NK-92 treated with Interleukin-12 subunit alpha and Interleukin-12 subunit beta, amount 100 ng/mL, for 24 hours (cell line): ENCODE measurements at places on chromosomes 7 and 10.

- no peak for DNase-seq
Measured at GRCh38 chr10:58064714-58065528, 202.8 kb downstream of the IPMK start.

GRCh38 chr7:23276947-23277346 lies 22.2 kb upstream of the MALSU1 start:
- DNase-seq: no peak

DNA sequence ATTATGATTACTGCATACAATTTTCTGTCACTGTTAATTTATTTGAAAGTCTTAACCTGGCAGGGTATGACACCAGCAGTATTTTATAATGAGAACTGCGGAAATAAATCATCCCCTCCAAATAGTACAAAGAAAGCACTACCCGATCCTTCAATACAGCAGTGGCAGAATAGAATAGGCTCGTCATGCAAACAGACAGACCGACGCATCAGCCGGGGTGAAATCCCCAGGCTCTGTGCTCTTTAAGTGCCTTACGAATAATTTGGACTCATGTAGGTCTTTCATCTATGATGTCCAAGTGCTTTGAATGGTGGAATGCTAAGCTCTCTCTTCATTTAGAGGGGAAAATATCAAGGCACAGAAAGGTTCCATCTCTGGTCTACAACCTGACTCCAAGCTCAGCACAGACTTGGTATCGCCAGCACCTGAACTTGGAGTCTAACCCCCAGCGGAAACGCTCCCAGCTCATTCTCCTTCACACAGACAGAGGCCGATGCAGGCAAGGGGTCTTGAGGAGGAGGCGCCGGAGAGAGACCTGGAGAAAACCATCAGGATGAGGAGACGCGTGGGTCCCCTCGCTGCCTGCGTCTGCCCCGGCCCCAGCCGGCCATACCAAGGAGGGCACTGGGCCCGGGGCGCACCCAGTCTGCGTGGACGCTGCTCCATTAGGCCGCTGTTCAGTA lies 568.1 kb upstream of the MKI67 start:
- DNase-seq: no peak

- no peak for DNase-seq
Measured at GRCh38 chr10:127374901-127375300, 174.2 kb upstream of the NPS start.

- DNase-seq: no peak
Measured at GRCh38 chr10:12534824-12535223, 185.5 kb downstream of the CAMK1D start.

- DNase-seq: no peak
Measured at GRCh38 chr7:32218154-32218467, 147.9 kb upstream of the PDE1C start.

- DNase-seq: no peak
Measured at GRCh38 chr10:80485076-80485945, 31.2 kb downstream of the TSPAN14 start.

DNA sequence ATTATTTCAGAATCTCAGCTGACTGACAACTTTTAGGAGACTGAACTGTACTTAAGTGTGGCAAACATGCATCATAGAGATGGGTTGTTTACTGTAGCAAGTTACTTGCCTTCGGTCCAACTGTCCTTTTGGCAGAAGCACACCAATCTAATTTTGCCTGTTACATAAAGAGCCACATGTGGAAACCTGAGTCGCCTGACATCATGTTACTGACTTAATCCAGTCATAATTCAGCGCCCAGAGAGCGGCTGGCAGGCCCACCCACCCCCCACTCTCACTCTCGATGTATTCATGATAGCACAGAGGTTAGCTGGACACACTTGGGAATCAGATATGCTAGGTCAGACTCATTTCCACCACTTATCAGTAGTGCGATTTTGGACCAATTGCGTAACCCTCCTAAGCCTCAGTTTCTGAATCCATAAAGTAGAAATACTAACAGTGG lies 57.3 kb upstream of the CAPZA2 start:
- no peak for DNase-seq

GRCh38 chr7:28830846-28831245 lies 127.3 kb downstream of the TRIL start:
- DNase-seq: no peak

DNA sequence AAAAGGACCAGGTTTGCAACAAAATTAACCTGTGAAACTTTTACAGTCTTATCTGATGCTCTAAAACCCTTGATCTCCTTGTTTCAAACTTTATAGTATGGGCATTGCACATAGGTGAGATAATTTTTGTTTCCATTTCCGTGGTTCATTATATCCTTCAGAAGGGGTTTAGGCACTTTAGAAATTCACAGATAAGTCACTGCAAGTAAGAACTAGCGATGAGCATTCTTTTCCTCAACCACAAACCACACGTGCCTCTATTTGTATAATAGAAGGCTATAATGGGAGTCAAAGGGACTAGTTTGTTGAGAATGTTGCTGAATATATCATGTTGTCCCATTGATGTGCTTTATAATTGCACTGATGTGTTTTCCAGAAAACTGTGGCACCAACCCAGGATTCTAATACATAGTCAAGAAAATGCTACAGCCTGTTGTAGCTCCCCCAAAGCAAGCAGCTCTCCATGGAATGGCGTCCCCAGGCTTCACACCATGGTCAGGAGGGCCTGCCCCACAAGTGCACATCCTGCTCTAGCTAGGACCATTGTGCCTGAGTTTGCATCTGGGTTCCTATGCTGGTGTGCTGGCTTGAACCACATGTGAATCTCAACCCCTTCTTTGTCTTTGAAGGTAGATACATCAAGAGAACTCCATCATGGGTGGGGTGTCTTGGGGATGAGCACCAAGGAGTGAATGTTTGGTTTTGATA lies 14.0 kb upstream of the ATXN7L1 start:
- DNase-seq: no peak

DNA sequence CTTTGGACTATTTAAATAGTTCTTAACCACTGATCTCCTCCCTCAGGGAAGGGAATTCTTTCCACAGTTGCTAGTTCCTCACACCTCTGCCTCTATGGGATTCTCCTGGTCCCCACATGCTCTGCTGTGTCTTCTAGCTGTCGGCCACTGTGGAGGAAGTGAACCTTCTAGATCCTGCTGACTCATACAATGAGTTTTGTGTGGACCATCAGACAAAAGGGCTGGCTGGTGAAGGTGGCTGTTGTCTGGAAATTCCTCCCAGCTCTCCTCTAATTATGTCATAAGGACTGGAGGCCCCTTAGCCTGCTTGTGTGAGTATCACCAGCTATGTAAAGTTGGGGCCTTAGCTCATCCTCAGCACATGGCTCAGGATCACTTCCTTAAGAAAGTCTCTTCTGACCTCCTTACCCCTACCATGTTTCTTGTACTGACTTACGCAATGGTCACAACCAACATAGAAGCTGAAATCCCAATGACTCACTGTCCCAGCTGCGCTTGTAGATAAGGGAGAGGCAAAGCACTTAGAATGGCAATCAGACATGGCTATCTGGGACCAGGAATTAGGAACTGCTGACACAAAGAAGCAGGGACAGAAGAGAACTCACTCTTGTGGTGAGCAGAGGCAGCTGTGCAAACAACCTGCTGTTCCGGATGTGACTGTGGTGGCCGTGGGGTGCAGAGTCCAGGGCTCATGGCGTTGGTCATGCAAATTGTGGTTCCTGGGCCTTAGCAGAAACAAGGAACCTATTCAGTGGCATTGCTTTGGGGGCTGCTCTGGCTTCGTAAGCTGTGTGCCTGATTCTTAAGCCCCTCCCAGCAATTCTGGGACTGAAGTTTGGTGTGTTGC lies 2.5 kb upstream of the MACC1 start:
- DNase-seq: peak; percentile 50

DNA sequence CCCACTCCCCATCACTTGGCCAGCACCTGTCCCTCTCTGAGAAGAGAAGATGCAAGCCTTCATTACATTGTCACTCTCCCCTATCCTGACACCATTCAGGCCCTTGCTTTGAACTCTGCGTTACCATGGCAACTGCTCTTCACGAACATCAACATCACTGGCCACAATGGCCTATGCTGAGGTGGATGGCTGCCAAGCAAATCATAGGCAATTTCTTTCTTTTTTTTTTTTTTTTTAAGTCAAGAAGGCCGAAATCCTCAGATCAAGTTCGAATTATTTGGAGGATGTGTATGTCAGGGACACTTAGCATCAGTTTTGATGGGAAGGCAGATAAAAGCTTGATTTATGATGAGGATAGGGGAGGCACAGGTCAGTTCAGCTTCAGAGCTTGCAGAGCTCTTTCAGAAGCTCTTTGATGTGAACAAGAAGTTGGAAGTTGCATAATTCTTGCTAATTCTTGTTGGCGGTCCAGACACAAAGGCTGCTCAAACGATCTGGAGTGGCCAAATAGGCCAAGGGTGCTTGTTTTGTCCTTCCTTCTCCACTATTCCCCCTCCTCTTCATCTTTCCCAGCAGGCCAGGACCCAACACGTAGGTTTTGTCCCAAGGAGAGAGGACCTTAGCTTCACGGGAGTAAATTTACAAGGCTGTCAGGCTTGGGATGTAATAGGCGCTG lies 179.9 kb upstream of the NPVF start:
- no peak for DNase-seq

GRCh38 chr7:26157520-26158105 lies 5.6 kb downstream of the NFE2L3 start:
- DNase-seq: no peak

GRCh38 chr10:85610381-85611092 lies 756.1 kb downstream of the GRID1 start:
- DNase-seq: no peak

- no peak for DNase-seq
Measured at GRCh38 chr10:7635408-7636125, 31.2 kb downstream of the ITIH5 start.

- no peak for DNase-seq
Measured at GRCh38 chr10:31075881-31076609, 44.4 kb upstream of the ZNF438 start.

GRCh38 chr10:72328829-72329204 lies 25.9 kb downstream of the DNAJB12 start:
- peak; percentile 52 for DNase-seq

GRCh38 chr7:101923602-101923985 lies 106.2 kb downstream of the CUX1 start:
- no peak for DNase-seq

DNA sequence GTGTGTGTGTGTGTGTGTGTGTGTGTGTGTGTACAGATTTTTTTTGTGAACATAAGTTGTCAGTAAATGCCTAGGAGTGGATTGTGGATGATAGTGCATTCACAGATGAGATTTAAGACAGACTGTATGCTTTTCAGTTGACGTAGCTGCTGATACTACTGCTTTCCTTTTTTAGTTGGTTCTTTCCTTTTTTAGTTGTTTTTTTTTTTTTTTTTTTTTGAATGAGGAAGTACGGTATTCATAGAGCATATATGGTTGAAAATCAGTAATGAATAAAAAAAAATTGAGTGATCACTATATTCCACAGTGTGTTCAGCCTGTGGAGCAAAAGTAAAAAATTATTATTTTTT lies 80.5 kb downstream of the RBM33 start:
- no peak for DNase-seq

GRCh38 chr10:109205929-109206585 lies 717.3 kb downstream of the XPNPEP1 start:
- no peak for DNase-seq

DNA sequence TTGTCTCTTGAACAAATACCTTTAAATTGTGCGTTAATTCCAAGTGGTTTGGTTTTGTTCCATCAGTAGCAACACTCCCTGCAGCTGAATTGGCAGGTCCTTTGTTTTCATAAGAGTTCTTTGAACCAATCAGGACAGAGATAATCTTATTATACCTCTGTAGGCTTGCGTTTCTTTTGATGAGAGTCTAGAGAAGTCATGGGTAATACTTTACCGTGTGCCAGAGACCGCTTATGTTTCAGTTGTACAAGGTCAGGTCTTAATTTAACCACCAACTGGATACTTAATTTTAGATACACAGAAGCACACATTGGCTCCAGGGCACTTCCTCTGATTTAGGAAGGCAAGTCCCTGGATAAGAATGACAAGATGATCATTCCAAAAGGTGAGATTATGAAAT lies at the start of gene ASB15:
ASB15 (plus strand) TSS at position 292 of the 400 bp plus-strand sequence. CDS start 12,682 bp downstream, outside the sequence.
- no peak for DNase-seq

- no peak for DNase-seq
Measured at GRCh38 chr7:120993553-120994191, 5.2 kb downstream of the CPED1 start.

- DNase-seq: no peak
Measured at GRCh38 chr7:70693686-70694433, 438.1 kb upstream of the GALNT17 start.

DNA sequence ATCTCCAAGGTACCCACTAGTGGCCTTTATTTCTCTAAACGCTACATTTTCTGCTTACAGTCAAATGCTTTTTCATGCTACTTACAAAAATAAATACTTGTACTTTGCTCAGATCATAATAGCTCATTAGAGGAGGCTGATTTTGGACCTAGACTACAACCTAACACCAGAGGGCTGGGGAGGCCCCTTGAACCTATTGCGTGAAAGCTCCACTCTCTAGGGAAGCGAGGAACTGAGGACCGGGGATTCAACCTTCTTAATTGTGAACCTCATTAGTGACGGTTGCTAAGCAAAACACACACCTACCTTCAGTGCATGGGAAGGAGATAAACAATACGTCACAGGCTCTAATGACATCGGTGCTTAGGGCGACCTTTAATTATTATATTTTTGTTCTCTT lies 92.1 kb downstream of the EBF3 start:
- DNase-seq: no peak

DNA sequence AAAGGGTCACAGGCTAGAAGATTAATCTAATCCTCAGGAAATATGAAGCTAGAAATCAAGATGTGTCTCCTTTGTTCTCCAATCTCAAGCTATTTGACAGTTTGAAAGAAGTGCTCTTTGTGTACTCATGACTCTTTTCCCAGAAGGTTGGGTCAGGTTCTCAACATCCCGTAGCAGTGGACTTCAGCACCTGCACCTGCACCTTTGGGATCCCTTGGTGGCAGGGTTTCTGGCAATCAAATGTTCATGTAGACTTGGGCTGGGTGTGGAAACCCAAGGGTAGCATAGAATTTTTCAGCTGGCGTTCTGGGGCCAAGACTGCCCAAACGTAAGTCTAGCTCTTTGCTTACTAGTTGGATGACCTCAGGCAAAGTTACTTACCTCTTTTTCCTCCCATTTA lies 134.4 kb downstream of the ADRA2A start:
- no peak for DNase-seq

GRCh38 chr7:52876402-52876801 lies 159.0 kb upstream of the POM121L12 start:
- no peak for DNase-seq

DNA sequence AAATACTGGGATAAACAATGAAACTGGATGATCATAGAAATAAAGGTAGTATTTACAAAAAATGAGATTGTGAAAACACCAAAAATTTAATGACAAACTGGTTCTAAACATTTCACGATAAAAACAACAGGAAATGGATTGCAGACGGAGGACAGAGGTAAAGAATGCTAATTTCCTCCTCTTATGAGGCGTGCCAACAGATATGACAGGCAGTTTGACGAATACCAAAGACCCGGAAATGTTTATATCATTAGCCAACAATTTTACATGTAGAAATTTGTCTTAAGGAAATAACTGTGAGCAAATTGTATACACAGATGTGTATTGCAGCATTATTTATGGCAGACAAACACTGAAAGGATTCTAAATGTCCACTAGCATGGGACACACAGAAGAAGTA lies 162.0 kb upstream of the MGMT start:
- no peak for DNase-seq
